ENCODE measurements at places on chromosomes 3 and 15.

DNA sequence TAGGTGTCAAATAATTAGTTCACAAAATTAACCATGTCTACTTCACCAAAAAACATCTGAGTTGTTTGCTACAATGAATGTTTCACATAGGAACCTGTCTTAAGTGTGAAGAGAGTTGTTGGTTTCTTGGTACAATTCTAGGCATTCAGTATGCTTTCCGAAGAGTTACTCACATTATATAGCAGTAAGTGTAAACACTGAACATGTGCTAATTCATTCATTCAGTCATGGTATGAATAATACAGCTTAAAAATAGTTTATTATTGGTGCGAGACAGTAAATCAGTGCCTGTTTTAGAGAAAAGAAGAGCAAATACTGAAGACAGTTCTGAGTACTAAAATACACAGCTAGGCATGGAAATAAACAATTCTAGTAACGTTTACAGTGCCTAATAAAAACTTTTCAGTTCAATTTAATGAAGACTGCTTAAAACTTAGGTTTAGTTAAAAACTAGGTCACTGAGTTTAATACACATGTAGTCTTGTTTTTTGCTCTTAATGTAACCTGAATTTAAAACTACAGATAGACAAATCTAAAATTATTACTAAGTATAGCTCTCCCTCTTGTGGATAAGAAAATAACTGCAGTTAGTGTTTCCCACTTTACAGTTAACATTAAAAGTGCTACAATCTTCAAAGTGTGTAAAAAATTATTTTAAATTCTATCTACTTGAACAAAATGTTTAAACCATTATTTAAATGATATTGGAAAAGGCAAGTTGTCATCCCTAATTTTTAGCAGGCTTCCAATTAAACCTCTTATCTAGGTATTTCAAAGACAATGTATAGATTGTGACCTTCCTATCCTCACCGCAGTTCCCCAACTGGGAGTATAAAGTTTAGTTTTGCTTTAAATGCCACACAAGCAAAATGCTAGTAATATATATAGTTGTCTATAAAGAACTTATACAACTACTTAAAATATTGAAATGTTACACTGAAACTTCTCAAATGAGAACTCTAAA, 20.1 kb upstream of the ZCWPW2 start:
- DNase-seq = no peak

DNA sequence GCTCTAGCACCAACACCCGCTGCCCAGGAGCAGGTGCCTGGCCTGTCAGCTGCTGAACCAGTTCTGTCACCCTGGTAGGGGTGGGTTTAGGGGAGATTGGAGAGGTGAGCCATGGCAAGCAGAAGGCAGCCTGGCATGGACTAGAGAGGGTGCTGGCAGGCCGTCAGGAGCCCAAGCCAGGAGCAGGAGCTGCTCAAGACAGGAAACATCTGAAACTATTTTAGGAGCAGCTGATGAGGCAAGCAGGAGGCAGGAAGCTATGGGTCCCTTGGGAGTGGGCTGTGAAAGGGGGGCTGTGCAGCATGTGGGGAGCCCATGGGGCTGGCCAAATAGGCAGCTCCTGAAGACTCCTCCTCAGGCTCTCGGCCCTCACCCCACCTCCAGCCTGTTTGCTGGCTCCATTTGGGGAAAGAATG, 2.3 kb downstream of the INKA1 start:
- no peak for DNase-seq

- no peak for DNase-seq
Observed at GRCh38 chr15:100264994-100265640, 76.7 kb downstream of the ADAMTS17 start.

GRCh38 chr15:42313463-42313862, 40.2 kb upstream of the TMEM87A start:
- DNase-seq = no peak

DNA sequence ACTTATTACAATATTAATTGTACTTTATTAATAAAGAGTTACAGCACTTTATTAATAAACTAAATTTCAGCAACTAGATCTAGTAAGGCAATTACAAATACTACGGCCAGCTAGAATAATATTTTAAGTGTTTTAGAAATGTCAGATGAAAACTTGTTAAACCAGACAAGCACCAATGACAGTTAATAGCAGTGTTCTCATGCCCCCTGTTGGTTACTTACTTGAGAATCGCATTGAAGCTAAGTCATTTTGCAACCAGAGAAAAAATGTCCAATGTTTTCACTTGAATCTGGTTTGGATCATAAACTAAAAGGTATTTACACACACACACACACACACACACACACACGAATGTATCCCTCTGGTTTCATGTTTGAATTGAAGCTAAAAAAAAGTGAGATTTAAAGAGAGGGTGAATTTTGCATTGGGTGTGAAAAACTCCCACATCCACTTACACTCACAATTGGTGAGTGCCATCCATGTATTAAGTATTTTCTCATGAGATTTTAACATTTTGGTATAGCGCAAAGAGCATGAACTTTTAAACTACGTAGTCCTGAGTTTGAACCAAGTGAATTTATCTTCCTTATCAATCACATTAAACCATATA, 347.7 kb downstream of the ZBBX start:
- DNase-seq = no peak

GRCh38 chr3:154584974-154585373, 155.0 kb upstream of the GPR149 start:
- DNase-seq = no peak

DNA sequence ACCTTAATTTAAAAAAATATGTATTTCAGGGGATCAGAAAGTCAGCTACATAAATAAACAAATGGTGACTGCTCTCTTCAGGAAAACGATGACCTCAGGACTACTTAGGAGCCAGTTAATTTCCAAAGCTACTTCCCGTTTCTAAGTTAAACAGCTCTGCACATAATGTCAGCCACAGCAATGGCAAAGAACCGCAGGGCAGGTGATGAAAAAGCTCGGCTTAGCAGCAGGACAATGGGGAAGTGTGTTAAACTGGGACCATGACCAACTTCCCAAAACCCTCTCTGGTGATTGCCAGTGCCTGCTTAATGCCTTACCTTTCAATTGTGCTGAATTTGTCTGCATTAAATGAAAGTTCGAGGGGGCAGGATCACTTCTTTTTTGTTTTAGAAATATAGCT, 258.9 kb downstream of the FHIT start:
- DNase-seq = no peak

- no peak for DNase-seq
Observed at GRCh38 chr3:112539825-112540650, 21.7 kb downstream of the ATG3 start.

DNA sequence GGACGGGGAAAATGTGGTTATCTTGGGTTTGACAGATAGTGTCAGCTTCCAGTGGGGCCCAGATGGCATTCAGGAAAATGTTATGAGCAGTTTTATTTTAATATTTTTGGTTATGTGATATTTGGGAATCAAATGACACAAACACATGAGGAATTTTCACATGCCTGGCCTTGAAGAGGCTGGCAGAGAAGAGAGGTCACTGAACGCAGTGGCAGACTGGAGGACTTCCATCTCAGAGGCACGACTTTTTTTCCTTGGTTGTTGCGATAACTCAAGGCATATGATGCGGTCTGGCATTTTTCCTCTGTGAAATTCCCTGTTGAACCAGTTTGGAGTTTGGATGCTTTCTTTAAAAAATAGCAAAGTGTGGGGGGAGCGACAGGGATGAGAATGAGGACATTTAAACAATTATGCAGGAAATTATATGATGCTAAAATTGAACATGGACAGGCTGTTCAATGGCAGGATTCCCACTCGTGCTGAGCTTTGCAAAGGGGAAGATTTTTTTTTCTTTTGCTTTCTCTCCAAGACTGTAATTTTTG, 36.9 kb upstream of the ARPP21 start:
- DNase-seq = no peak

DNA sequence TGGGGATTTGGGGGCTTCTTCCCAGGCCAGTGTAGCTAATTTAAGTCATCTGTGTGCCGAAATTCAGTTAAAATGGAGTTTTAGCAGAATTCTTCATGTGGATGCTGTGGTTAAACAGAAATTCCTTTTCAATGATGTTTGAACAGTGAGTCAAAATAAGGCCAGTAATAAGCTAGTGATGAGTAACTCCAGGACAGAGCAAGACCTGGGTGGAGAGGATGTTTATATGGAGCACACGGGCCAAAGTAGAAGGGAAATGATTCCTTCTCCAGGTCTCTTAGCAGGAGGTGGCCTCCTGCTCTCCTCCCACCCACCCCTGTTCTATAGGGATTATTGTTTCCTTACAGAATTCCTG, 31.9 kb upstream of the UACA start:
- no peak for DNase-seq

DNA sequence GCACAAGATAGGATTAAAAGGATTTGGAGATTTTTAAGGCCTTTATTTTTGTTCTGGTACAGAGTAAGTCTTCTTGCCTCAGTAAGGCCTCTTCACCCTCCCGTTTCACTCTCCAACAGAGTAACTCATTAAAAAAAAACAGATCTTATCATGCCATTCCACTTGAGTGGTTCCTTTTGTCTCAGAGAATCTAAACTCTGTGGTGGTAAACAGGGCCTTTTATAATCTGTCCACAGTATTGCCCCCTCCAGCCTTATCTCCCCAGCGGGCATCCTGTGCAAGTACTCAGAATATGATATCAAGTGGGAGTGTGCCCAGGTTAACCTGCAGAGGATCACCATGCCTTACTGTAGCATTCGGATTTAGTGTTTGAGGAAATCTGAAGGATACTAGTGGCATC, 20.3 kb upstream of the ATOSA start:
- DNase-seq = no peak

DNA sequence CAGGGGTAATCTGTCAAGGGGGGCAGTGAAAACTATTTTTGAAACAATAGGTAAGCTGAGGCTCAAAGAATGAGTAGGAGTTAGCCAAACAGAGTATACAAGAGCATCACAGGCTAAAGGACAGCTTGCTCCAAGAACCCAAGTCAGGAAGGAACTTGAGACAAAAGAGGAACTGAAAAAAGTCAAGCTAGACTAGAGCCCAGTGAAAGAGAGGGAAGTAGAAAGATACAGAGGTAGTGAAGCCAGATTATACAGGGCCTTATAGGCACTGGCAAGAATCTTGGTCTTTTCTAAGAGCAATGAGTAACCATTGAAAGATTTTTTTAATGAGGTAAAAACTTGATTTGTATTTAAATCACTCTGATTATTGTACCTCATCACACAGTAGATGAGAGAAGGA, 69.9 kb downstream of the FILIP1L start:
- no peak for DNase-seq

DNA sequence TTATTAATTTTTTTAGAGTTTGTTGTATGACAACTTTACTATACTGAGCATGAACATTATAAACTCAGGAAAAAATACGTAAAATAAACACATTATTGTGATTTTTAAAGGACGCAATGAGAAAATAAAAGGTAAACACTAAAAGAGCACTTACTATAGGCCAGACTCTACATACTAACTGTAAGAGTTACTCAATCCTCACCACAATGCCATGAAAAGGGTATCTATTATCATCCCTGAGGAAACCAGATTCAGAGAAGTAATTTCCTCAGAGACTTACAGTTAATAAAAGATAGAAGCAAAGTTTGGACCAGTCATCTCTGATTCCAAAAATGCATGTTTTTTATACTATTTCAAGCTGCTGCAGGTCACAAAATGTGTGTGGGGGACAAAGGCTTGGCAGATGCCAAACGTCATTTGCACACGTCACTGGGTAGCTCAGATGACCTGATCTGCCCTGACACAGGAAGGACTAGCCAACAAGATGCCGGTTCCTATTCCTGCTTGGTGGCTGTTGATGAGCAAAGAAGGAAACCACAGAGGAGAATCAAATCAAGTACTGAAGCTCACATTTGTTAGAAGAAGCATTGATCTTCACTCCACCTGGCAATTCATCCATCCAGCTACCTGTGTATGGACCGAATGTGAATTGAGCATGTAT, 42.3 kb downstream of the KLHL6 start:
- DNase-seq = peak; percentile 7

GRCh38 chr3:46656778-46657556, 36.5 kb downstream of the ALS2CL start:
- DNase-seq = no peak

- DNase-seq = no peak
Observed at GRCh38 chr15:94327356-94327936, 96.1 kb downstream of the MCTP2 start.

DNA sequence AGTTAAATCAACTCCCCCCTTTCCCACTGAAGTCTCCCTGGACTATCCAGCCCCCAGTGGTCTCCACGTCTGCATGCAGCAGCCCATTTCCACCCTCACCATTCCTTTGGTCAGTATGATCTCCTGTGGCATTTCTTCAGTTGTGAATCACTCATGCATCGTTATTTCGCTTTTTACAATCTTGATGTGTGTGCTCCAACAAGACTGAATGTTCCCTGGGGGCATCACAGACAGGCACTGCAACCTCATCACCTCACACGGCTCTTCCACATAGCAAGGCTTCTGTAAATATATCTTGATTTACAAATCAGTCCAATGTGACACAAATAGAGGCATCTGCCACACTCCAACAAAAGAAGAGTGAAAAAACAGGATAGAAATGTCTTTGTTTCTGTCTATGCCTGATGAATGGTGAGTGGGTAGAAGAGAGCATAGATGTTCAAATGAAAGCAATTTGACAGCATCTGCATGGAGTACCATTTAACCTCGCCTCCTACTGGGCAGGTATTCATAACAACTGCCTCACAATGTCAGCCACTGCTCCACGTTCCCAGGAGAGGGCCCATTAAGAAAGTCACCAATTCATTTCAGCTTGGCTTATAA, 5.2 kb downstream of the HEG1 start:
- DNase-seq = no peak

DNA sequence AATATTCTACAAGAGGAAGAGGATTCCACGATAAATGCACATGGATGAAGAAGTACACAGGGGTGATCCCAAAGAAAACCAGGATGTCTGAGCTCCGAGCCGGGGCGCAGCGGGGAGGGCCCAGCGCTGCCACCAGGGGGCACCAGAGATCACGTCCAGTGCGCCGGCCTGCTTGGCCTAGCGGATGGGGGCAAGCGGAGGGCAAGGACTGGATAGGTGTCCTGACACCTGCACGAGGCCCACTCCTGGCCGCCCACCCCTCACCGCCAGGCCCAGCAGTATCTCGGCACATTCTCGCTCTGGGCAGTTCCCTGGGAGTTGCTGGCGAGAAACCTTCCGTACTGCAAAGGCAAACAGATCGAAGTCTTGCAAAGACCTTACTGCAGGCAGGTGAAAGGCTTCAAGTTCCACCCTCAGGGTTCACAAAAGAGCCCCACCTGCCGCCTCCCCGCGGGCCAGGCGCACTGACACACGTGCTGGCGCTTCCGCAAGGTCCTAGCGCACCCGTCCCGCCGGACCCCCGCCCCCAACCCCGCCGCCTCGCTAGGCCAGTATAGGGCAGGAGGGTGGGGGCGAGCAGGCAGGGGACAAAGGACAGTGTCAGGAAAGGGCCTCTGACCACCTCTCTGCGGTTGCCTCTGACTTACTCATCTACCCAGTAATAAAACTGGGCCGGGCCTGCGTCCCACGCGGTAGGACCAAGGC, 3.3 kb downstream of the ANKRD63 start:
- DNase-seq = peak; percentile 64

GRCh38 chr3:95168526-95168925, 1105.7 kb downstream of the NSUN3 start:
- no peak for DNase-seq
